ENCODE measurements at places on chromosomes 2 and 18.
A peak's percentile ranks its signal among the peaks of the same experiment; 100 is the strongest.

GRCh38 chr2:187782301-187782700, 228.1 kb upstream of the TFPI start:
- DNase-seq, result no peak

GRCh38 chr2:124250433-124250832, 225.3 kb downstream of the CNTNAP5 start:
- no peak for DNase-seq

- no peak for DNase-seq
These were observed 674.3 kb downstream of the IRS1 start for GRCh38 chr2:226125176-226125883.

DNA sequence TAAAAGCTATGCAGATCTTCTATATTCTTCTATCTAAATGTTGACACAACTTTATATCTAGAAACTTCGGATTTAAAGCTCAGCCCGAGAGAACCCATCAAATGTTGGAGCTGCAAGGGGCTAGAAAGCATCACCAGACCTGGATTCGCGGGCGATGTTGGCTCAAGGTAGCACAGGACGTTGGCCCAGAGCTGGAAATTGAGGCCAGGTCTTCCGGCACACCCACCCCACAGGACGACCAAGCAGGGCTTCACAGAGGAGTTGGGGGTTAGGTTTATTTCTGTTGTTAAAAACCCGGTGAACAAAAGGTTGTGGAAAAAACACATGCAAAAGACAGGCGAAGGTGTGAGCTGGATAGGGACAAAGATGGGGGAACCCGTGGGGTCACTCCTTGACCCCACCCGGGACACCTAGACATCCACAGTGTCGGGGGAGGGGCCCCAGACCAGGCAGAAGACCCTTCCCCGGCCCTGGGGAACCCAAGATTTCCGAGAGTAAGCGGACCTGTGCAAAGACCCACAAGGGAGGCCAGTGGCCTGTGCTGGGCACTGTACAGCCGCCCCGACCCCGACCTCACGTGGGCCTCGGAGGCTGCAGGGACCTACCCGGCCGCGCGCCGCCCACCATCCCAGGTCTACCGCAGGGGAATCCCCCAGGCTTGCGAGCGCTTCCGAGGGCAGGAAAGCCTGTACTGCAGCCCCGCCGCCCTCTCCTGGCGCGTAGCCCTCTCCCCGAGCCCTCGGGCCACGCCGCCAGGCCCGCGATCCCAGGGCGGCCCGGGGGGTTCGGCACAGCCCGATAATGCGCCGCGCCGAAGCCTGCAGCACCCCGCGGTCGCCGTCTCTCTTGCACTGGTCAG, 1.8 kb upstream of the AGBL5 start:
- DNase-seq, result peak; percentile 54

DNA sequence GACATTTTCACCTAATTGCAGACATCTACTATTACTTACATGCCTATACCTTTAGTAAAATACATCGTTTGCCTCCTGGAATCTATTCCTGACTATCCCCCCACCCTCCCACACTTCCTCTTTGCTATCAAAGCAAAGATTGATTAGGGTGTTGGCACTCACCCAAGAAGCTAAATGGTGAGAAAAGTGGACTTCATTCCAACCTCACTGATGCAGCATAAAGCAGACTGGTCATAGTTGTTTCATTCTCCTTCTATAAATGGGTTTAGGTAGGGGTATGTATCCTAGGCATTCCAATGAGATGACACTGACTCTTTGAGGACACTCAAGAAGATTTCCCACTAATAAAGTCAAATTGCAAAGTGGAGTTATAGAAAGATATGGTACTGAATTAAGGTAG, 97.4 kb downstream of the LRP1B start:
- DNase-seq, result no peak

- no peak for DNase-seq
These were observed 239.0 kb upstream of the KLHL29 start for GRCh38 chr2:23146011-23146410.

- DNase-seq, result no peak
These were observed 29.2 kb downstream of the SMAD7 start for GRCh38 chr18:48921305-48922225.

DNA sequence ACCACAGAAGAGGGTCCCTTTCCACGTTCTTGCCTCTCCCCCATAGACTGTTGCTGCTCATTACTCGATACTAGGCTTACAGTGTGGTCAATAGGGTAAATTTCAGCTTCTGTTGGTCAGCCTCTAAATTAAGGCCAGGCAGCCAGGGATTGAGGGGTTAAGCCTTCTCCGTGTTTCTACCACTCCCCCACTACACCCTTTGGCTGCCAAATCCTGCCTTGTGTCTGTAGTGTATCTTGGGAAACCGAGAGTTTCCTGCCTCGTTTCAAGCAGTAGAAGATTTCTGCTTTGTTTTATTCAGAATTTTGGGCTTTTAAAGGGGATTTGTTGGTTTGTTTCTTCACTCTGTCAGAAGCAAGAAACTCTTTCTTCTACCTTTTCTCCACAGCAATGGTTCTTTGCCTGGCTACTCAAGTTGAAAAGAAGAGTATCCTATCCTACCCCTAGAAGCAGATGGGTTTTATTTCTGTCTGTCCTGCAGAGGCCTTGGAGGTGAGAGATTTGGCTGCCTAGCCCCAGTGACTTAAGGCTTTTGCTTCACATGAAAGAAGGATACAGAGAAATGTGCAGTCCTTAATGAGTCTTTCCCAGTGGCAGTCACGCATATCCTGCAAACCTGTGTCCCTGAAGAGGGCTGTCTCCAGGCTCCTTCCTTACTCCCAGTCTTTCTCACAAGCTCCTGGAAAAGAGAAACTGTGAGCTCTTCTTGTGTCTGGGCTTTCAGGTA, 261.5 kb upstream of the TANK start:
- DNase-seq, result no peak

GRCh38 chr2:196963043-196963442, 36.5 kb upstream of the PGAP1 start:
- no peak for DNase-seq

DNA sequence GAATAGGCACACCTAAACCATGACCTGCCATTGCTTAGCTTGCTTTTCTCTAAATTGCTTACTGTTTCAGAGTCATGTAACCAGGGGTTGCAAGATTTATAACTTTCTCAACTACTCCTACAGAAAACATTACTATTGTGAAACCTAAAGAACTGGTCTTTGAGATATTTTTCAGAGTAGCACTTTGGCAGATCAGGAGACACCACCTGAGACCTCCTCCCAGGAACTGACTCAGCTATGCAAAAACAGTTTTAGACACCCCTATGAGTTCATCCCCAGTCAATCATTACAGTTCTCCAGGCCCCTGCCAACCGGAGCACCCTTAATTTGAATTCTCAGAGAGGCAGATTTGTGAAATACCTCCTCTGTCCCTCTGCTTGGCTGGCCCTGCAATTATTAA, 80.3 kb downstream of the MBOAT2 start:
- no peak for DNase-seq

- no peak for DNase-seq
These were observed 66.5 kb upstream of the TMEM200C start for GRCh38 chr18:5961828-5962150.

DNA sequence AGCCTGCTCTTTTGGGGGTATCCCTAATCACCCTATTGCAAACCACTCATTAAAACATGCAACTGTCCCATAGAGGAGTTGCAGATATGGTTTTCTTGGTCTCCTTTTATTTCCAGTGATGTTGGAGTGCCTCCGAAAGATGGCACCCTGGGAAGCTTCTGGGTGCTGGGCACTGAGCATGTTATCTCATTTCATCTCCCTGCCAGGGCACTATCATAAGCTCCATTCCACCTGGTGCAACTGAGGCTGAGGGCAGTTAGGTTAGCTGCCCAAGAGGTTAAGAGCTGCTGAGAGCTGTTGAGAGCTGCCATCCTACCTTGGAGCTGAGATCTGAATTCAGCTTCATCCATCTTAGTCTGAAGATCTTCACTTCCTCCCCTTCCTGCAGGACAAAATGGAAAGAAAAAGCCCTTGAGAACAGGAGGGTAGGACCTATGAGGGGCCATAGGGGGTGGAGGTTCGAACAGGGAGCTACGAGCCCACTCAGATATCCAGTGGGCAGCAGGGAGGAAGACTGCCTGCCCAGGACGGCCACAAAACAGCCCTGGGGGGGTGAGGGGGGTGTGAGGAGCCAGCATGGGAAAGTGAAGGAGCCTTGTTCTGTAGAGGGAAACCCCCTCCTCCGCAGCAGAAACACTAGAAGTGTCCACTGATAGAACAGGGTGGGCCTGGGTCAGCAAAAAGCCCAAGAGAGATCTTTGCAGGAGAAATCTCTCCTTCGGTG, 202.5 kb downstream of the ZFP36L2 start:
- no peak for DNase-seq

DNA sequence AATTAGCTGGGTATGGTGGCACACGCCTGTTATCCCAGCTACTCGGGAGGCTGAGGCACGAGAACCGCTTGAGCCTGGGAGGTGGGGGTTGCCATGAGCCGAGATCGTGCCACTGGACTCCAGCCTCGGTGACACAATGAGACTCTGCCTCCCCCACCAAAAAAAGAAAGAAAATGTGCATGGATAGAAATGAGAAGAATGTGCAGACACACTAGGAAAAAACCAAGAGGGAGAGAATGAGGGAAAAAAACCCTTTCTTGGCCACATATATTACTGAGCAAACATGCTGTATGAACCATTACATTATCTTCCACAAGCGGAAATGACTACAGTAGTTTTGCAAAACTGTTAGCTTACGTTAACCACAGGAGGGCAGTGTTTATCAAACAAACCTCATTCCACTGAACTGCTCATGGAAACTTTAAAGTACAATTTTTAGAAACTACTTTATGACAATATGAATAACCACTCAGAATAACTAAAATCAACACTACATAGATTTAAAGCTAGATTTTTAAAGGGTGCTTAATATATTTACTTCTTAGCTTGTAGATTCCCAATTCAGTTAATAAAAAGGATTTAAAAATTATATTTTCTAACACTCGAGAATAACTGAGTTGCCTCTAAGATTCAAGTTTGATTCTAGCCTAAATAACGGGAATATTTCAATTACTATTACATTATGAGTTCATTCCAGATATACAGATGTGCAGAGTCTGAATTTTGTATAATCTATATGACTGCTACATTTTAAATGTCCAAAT, 26.4 kb downstream of the ASXL2 start:
- DNase-seq, result peak; percentile 81

GRCh38 chr2:43241558-43241957, 15.2 kb upstream of the ZFP36L2 start:
- DNase-seq, result no peak

DNA sequence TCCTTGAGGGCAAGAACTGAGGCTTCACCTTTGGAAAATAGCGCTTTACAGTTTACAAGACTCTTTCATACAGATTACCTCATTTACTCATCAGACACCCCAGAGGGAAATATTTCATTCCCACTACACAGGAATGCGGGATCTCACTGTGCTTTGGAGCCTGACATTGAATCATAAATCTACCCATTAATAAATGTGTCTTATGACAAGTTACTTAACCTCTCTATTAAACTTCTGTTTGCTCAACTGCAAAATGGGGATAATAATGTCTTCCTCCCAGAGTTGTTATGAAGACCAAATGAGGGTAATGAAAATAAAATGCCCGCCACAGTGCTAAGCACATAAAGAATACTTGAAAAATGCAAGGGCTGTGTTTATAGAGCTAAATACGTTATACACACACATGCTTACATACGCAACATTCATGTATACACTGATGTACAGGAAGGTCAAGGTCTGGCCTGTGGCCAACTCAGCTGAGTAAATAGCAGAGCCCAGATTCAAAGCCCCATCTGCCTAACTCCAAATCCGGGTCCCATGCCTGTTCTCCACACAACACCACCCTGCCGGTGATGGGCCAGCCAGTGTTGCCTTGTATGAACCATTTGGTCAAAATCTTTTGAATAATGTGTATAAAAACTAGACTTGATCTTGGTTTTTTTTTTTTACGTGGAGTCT, 77.8 kb upstream of the STPG4 start:
- DNase-seq, result no peak

DNA sequence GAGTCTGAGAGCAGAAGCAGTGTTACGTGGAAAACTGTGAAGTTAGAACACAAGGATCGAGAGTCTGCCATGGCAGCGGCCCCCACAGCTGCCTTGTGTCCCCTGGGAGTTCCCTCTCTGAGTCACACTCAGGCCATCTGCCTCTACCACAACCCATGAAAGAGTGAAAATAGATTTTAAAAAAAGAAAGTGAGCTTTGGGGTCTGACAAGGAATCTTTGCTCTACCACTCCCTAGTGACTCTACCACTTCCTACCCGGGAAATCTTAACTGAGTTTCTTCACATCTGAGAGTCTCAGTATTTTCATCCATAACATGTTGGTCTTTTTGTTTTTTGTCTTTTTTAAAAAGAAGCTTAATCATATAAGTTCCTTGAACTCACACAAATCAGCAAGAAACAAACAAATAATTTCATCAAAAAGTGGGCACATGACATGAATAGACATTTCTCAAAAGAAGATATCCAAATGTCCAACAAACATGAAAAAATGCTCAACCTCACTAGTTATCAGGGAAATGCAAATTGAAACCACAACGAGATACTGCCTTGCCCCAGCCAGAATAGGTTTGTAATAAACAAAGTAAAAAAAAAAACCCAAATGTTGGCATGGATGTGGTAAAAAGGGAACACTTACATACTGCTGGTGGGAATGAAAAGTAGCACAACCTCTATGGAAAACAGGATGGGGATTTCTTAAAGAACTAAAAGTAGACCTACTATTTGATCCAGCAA, 2.4 kb upstream of the MSGN1 start:
- no peak for DNase-seq

GRCh38 chr2:43675646-43676321, 445 bp downstream of the C1GALT1C1L start:
- no peak for DNase-seq

- DNase-seq, result no peak
These were observed 1135.1 kb upstream of the CRIM1 start for GRCh38 chr2:35220461-35220860.

DNA sequence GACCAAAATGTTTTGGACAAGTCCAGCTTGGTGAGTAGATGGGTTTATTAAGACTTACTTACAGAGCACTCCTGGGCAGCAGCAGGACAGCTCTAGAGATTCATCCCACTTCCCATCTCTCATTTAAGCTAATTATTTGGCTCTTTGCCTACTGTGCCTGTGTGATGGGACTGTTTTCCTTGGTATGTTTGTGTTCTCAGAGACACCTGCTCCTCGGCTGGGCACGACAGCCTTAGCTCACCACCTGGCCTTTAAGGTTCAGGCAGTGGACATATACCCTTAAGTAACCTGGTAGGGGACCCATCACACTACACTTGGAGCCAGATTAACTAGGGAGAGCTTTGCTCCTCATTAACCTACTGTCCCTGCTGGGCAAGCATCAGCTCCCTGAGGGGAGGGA, 41.7 kb upstream of the EFEMP1 start:
- no peak for DNase-seq

GRCh38 chr2:173472112-173472511, 117.4 kb downstream of the CDCA7 start:
- DNase-seq, result no peak

DNA sequence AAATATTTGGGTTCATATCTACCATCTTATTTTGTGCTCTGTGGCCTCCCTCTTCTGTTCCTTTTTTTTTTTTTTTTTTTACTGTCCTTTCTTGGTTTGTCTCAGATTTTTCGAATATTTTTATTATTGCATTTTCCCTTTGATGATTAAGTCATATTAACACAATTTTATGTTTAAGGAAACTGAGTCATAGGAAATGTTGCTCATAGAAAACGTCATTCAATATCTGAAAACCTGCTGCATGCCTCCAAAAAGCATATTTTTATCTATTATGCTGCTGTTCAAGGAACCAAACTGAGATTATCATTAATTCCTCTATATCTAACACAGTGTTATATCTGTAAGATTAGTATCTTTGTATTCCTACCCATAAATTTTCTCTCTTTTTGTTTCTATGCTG, 614.3 kb upstream of the SLC8A1 start:
- no peak for DNase-seq

Measured in CD4-positive, alpha-beta T cell treated with Interleukin-4 for 4 hours (primary cell).